Renal pelvis (tissue), 12 donors: ENCODE measurements at places on chromosomes 13 and 19. TPM values are rescaled to one million over a fixed set of nuclear protein-coding genes. Genes with fewer than 3 reads are reported as not detected.

Gene KIR2DL1
- not detected for polyA plus RNA-seq

Gene FTL
- polyA plus RNA-seq: 3,205 TPM

GRCh38 chr19:47209319-47210179 lies 21.4 kb downstream of the BBC3 start:
- DNase-seq: no peak

GRCh38 chr19:32464279-32464678 lies 58.7 kb downstream of the DPY19L3 start:
- DNase-seq: no peak

DNA sequence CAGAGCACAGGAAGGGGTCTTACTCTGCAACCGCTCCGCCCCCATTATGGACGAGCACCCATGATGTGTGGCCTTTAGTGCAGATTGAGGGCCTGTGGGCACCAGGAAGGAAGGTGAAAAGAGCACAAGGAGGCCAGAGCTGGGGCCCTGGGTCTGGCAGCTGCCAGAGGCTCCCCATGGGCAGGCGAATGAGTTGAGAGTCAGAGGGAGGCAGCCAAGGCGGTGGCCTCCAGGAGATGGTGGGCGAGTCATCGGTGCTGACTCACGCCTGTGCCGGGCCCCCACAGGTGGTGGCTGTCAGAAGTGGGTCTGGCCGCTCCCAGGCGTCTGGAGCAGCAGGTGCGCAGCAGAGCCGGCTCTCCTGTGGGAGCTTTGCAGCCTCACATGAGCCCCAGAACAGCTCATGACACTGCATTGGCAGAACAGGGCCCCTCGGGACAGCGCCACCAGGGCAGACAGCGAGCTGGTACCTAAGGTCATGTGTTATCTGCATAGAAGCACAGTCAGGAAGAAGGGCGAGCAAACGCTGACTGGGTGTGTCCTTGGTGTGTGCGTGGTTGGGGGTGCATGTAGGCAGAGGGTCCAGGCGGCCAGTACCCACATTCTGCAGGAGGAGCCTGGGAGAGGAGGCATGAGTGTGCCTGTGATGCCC lies 68.8 kb downstream of the CHST8 start:
- DNase-seq: no peak

DNA sequence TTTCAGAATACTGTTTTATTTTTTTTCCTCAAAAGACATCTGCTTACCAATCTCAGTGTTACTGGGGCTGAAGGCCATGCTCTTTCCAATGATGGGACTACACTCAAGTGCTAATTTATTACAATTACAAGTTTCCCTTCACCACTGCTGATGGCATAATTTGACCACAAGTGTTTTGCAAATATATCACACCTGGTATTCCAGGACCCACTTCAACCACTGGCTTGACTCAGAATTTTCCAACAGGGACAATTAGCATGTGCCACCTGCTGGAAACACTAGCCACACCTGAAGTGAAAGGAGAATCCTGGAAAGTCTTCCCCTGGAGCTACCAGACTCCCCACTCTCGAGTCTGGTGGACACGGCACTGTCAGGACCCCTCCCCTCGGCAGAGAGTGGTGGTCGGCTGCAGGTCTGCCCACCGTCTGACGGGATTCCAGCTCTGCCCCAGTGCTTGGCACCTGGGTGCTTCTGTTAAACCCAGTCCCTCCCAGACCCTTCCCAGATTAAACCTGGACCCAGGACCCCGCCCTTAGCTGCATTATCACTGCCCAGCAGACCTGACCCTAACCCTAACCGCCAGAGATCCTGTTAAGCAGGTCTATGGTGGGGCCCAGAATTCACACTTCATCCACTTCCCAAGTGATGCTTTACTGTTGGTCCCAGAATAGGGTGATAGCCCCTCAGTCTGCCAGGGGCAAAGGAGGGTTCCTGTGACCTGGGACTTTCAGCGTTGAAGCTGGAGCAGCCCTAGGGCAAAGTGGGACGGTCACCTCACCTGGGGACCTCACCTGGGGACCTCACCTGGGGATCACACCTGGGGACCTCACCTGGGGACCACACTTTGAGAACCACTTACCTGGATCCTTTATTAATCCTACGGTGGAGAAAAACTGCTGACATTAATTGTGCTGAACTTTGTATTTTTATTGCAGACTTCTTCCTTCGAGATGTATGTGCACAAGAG lies 17.6 kb upstream of the RASA3 start:
- DNase-seq: no peak

- DNase-seq: no peak
These were observed 12.2 kb downstream of the GPR183 start for GRCh38 chr13:99294958-99295357.
